Dorsolateral prefrontal cortex (tissue), 122 donors: ENCODE measurements at places on chromosomes 1 and 21. TPM values are rescaled to one million over a fixed set of nuclear protein-coding genes. Genes with fewer than 3 reads are reported as not detected.
A peak's percentile ranks its signal among the peaks of the same experiment; 100 is the strongest.

- DNase-seq: peak; percentile 90
Measured at GRCh38 chr1:9110669-9111356, 18.1 kb downstream of the GPR157 start.

- DNase-seq: no peak
Measured at GRCh38 chr1:225441314-225442122, 13.7 kb upstream of the LBR start.

The CHIA gene
- total RNA-seq: not detected

The GBP5 gene
- total RNA-seq: 0.56 TPM
